Fibroblast of lung (primary cell): ENCODE measurements at places on chromosomes 2 and 18. TPM values are rescaled to one million over a fixed set of nuclear protein-coding genes. Genes with fewer than 3 reads are reported as not detected.

DNA sequence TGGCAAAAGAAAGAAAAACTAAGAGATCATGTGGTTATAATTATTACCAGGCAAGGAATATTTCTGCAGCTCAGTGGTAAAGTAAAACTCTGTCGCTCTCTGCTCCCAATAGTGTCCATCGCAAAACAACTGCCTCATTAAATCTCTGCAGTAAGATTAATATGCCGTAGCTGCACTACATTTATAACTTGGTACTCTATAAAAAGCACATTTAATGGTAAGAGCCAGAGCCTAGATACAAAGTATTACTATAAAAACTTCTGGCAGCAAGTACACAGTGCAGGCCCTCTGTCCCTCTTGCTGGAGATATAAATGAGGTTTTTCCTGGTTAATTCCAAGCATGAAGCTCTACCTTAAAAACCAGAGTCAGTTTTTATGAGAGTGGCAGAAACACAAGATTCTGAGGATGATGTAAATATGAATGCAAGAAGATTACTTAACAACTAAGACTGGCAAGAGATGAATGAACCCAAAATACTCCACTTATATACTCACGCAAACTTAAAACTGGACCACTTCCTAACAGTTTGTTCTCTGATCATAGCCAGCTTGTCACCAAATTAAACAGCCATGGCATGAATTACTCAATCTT lies 25.5 kb downstream of the ZNF521 start:
- peak; percentile 42 for DNase-seq

- no peak for DNase-seq
Measured at GRCh38 chr2:241267249-241268067, 48.0 kb downstream of the HDLBP start.

DNA sequence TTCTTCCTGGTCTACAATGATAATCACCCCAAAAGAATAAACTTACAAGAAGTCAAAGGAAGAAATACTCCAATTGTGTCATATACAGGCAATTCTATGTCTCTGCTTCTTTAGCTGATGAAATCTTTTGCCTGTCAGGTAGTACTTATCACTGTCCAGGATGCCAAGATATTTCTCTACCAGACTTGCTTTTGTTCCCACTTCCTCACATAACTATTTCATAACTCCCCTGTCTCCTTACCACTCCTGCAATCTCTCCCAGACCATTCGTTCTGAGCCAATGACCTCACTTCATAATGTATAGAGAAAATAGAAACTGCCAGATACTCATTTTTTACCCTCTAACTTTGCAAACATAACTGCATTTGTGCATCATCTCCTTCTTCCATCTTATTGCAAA lies 39.1 kb downstream of the HNMT start:
- DNase-seq, result no peak

The GULP1 gene
- 71.7 and 82.4 TPM in 2 replicates for total RNA-seq

The LYG1 gene
- total RNA-seq, result 0.26 and 0.50 TPM in 2 replicates

GRCh38 chr2:40510304-40510703 lies 58.4 kb upstream of the SLC8A1 start:
- no peak for DNase-seq

The SRBD1 gene
- total RNA-seq, result 11.6 and 18.7 TPM in 2 replicates

The KCNS3 gene
- total RNA-seq, result 1.3 and 6.3 TPM in 2 replicates

GRCh38 chr2:3535794-3536681 lies 16.7 kb upstream of the ADI1 start:
- peak; percentile 94 for DNase-seq

The ANKRD23 gene
- 1.0 and 1.3 TPM in 2 replicates for total RNA-seq

- no peak for DNase-seq
Measured at GRCh38 chr2:217797661-217798069, 205.1 kb downstream of the TNS1 start.

GRCh38 chr2:62054916-62055450 lies 140.9 kb upstream of the B3GNT2 start:
- DNase-seq, result no peak

The SESTD1 gene
- total RNA-seq, result 16.8 and 17.5 TPM in 2 replicates

DNA sequence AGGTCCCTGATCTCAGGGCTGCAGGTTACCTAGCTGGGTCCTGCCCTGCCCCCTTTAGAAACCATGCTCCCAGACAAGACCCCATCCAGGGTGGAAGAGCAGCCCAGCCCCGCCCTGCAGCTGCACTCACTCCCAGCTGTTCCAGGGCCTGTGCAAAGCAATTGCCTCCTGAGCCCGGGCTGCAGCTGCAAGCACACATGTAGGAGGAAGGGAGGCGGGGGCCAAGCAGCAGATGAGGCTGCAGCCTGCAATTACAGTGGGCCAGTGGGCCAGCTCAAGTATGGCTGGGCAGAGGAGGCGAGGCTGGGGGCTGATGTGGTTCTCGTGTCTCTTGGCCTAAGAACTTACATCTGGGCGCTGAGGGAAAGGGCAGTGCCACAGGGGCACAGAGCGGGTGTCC lies 65.4 kb upstream of the TUBA3E start:
- DNase-seq, result no peak

GRCh38 chr2:190846746-190847145 lies 33.9 kb upstream of the GLS start:
- no peak for DNase-seq

DNA sequence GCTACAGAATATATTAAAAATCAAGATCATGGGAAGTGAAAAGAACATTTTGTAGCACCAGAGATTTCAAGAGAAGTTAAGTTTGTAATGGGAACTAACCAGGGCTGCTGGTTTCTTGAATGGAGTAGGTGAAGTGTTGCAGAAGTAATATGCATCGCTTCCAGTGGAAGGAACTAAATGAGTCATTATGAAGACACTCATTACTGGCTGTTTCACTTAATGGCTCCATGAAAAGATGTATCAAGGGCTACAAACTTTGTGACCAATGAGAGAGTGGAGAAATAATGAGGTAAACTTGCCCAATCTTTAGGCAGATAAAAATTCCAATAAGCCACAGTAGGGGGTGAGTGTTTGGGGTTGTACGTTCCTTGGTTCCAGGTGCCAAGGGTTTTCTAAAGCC lies 380.4 kb upstream of the POU3F3 start:
- no peak for DNase-seq

- no peak for DNase-seq
Measured at GRCh38 chr2:124264551-124265091, 239.5 kb downstream of the CNTNAP5 start.

DNA sequence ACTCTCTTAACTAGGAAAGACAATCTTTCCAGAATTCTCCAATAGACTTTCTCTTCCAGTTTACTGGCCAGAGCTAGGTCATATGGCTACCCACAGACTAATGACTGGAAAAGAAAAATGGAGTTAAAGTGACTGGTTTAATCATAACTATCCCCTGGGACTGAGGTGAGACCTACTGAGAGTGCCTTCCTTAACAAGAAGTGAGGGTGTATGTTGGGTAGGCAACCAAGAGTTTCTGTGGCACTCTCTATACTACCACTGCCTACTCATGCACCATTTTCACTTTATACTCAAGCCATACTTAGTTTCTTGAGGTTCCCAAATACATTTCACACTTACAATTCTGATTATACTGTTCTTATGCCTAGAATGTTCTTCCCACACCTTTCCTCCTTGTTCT lies 6.9 kb upstream of the GFPT1 start:
- no peak for DNase-seq
